ENCODE measurements at places on chromosomes 3 and 15. TPM values are rescaled to one million over a fixed set of nuclear protein-coding genes. Genes with fewer than 3 reads are reported as not detected.

GRCh38 chr3:118772547-118773011 is 262.1 kb downstream of the IGSF11 start:
- DNase-seq = no peak

- DNase-seq = peak; percentile 27
Observed at GRCh38 chr3:100089812-100090668, 24.3 kb downstream of the FILIP1L start.

DNA sequence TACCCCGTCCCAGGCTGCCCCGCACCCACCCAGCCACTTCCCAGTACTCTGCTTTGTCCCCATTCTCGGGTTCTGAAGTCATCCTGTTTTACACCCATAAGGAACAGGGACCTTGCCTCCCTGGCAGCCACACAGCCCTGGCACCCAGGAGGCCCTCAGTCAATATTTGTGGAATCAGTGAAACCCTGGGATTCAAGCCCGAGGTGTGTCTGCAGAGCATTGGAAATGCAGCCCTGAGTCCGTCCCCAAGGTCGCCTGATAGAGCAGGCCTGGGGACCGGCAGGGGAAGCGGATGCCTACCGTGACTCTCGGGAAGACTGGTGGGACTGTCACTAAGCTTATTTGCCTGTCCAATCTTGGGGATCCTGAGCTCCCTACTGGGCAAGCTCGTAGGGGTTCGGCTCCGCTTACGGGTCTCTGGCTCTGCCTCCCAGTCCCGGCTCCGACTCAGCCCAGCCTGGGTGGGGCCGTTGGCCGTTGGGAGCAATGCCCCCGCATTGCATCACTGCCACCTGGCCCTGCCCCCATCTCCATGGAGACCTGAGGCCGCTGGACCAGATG is 64.4 kb upstream of the TAMM41 start:
- DNase-seq = no peak

CHRNA7 gene
- 12.2 TPM for total RNA-seq

DNA sequence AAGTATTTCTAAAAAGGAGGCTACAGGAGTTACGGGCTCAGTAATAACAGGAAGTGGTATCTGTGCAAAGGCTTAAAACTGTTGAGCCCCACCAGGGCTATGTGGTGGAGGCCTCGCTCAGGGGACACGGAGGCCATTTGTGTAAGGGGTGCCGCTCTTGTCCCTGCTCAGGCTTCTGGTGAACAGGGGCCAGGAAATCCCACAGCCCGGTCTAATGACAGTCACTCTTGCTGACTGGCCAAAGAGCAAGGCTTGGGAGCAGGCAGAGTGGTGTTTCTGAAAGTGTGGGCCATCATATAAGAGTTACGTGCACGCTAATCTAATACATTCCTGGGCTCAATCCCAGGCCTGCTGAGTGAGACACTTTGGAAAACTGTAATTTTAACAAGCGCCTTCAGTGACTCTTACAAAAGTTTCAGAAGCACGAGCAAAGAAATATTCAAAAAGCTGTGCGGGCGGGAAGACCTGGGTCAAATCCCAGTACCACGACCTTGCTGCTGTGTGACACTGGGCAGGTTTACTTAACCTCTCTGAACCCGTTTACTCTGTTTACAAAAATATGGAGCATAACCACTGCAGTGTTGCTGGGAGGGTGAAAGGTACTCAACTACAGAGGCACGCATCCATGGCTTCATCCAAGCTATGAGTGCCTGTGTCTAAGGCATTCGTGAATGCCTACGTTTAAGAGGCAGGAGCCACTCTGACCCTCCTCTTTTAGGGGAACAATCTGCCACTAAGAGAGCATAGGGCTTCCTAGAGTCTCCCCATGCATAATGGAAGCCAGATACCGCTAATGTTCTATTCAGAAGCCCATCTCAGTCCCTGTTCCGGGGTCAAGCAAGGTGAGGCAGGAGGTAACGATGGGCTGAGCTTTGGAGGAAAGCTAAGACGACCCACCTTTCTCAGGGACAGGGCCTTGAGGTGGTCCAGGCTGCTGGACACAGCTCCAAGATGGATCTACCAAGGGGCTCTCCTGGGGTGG is 2.0 kb downstream of the ATP10A start:
- DNase-seq = no peak

EFCC1 gene
- total RNA-seq = 12.0 TPM

DNA sequence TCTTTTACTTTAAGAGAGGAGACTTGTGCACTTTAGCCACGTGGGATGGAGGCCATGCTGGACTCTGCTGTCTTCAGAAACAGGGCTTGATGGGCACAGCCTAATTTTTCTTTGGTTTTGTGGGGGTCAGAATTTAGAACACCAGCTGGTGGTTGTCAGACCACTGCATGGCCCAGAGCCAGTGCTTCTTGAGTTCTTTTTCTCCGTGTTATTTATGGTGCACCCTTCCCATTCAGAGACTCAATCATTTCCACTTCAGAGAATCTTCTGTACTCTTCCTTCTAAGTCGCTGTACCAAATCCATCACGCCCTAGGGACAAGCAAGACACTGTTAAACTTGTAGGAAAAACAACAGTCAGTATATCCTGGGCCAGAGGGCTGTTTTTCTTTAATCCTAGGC is 20.1 kb downstream of the PRR23A start:
- DNase-seq = no peak

DNA sequence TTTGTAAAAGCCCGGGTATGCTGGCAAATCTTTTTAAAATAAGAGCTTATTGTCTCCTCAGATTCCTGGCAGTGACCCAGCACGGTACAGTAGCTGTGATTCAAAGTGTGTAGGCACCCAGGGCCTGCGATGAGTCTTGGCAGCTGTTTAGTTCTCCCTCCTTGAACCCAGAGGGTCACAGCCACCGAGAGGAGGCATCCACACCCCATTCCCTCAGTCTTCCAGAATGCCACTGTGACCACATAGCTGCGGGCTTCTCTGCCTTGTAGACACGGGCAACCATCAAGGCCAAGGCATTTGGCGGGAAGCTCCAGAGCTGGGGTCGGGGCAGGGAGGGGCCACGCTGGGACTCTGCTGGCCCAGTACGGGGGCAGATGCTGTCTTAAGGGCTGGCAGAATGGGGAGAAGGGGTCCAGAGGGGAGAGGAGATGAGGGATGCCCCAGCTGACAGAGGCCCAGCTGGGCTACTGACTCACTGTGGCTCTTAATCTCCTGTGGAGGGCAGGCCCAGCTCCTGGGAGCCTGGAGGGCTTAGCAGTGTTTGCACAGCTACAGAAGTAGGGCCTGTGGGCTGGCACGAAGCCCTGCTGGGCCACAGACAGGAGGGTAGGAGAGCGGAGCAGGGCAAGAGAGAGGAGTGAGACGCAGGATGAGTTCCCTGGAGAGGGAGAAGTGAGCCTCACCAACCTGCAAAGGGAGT is 68.8 kb upstream of the DLG1 start:
- DNase-seq = no peak

DNA sequence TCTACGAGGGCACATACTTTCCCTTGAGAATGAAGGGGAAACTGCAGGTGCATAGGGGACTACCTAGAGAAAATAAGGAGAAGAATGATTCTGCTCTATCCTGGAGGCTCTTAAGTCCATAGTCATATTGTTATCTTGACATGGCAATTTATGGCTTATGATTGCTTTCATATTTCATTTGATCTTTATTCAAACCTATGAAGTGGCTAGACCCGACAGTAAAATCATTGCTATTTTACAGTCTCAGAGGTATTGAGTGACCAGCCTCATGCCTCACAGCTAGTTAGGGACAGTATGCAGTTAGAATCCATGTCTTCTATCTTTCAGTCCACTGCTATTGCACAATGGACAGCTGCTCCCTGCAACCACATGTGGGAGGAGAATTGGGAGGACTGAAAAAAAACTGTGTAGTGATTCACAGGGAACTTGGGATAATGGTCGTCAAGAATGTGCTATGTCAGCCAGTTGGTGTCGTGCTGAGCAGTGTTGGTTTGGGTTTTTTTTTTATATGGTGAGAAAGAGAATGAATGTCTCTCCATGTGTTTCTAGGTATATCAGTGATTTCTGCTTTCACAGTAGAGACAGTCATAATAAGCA is 63.2 kb upstream of the SPPL2A start:
- DNase-seq = no peak

CLDN18 gene
- total RNA-seq = not detected

- no peak for DNase-seq
Observed at GRCh38 chr15:51629612-51630011, 7.0 kb upstream of the DMXL2 start.
